Bladder microvascular endothelial cell (primary cell): ENCODE measurements at places on chromosomes 12 and 14. TPM values are rescaled to one million over a fixed set of nuclear protein-coding genes. Genes with fewer than 3 reads are reported as not detected.

The RPS6KL1 gene
- total RNA-seq = 7.0 and 15.9 TPM in 2 replicates

The ITGB7 gene
- total RNA-seq = 0.49 TPM in 1 of 2 replicates, not detected in the other

The NAA30 gene
- total RNA-seq = 16.0 and 22.8 TPM in 2 replicates

The TSPAN8 gene
- 0.16 TPM in 1 of 2 replicates, not detected in the other for total RNA-seq

The RALGAPA1 gene
- 20.6 and 40.0 TPM in 2 replicates for total RNA-seq
